Cortex of kidney (tissue), 1 donor: ENCODE measurements at places on chromosomes 13 and 19.

GRCh38 chr13:98201984-98202383 lies 24.9 kb upstream of the RNF113B start:
- DNase-seq: no peak

DNA sequence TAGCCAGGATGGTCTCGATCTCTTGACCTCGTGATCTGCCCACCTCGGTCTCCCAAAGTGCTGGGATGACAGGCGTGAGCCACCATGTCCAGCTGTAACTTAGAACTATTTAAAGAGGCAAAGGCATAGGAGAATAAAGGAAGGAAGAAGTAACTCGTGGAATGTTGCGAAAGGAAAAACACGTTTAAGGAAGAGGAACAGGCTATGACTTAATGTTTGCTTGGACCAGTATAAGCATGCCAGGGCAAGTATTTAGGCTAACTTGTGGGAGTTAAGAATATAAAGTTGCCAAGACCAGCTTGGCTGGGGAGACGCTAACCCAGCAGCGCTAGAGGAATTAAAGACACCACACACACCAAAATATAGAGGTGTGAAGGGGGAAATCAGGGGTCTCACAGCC lies 33.5 kb downstream of the ZNF844 start:
- no peak for DNase-seq

- DNase-seq: no peak
These were observed 63.0 kb downstream of the RFX2 start for GRCh38 chr19:6047256-6047655.

DNA sequence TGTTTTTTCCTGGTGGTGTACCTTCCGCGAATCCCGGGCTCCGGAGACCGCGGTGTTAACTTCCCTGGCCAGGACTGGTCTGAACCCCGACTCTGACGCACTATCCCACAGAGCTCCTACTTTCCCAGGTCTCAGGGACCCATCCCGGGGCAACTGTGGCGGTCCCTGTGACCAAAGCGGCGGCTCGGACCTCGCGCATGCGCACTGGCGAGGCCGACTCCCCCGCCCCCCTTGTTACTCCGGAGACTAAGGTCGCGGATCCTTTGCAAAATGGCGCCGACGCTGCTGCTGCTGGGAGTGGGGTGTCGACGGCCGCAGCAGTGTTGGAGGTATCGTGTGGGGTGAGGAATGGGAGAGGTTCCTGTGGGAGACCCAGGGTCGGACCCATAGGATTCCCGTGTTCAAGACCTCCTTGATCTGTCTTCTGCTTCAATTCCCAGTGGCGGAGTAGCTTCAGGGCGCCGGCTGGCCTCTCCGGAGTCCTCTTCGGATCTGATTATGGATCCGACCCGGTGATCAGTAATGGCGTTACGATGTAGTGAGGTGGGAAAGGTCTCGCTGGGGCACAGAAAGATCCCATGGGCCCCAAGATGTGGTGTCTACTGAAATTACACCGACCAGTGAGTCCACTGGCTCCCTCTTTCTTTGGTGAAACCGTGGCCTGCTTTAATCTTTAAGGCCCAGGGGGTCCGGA lies 66.6 kb upstream of the ZNF527 start:
- no peak for DNase-seq

GRCh38 chr19:33727331-33727998 lies 69.2 kb upstream of the KCTD15 start:
- no peak for DNase-seq

DNA sequence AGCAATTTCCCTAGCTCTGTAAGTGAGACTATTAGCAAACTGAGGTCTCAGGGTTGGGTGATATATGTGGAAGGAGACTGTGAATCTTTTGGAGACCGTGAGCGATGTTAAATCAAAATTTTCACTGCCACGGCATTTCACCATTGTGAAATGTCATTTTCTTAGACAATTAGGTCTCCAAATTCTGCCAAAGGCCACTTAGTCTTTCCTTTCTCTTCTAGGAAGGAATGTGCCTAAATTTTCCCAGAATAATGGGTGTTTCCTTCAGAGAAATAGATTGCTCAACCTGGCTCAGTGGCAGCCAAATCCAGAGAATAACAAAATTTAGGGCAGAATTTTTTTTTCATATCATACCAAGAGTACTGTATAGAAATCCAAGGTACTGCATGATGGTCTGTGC lies 64.5 kb upstream of the SCEL start:
- no peak for DNase-seq

DNA sequence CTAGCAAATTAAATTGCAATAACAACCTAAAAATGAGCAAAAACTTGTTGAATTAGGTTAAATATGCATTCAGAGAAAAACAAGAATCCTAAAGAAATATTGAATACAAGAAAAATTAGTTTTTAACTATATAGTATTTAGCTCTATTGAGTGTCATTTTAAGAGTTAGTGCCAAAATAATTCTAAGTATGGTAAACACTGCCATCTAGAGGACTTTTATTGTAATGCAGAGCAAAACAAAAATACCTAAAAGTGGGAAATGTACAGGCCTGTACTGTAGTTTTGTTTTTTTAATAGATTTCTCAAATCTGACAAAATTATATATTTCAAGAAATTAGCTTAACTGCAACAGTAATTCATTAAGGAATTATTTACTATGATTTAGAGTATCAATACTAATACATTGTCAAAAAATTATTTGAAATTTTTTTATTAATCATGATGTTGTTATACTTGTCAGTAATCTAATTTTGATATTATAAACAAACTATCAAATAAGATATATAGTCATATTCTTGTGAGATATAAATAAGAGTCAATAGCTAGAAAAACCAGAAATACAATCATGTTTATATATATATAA lies 8.2 kb upstream of the PCDH9 start:
- no peak for DNase-seq
